ENCODE measurements at places on chromosomes 4 and X.

GRCh38 chr4:44668526-44668925 lies 9.7 kb upstream of the GUF1 start:
- no peak for DNase-seq

DNA sequence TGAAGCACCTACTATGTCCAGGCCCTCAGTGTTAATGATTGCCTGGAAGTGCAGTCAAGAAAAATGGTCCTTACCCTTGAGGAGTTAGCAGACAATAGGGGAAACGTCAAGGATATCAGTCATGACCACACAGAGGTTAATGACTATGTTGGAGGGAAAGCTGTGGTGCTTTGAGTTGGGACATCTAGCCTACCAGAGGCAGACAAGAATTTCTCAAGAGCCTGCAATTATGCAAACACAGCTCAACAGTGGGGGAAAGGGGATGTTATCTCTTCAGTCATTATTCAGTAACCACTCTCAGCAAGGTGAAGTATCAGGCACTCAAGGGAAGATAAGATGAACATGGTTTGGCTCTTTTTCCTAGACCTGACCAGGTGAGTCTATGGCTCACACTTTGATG lies 7.0 kb upstream of the FGFBP1 start:
- DNase-seq = no peak

GRCh38 chr4:138958519-138958918 lies 57.1 kb upstream of the NOCT start:
- no peak for DNase-seq

DNA sequence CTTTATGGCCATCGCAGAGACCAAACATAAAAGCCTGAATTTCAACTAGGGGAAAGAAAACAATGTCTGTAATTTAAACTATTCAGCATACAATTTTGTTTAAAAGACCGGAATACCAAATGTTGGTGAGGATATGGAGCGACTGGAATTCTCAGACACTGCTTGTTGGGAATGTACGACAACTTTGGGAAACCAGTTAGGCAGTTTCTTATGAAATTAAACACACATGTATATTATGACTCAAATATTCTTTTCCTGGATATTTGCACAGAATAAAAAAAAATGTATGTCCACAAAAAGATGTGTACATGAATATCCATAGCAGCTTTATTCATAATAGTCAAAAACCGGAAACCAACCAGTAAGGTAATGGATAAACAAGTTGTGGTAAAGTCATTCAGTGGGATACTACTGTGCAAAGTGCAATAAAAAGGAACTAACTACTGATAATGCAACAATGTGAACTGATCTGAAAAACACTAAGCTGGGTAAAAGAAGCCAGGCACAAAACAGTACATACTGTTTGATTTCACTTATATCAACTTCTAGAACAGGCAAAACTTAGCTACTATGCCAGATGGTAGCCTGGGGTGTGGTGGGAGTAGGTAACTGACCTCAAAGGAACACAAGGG lies 152.7 kb upstream of the FTHL17 start:
- no peak for DNase-seq

DNA sequence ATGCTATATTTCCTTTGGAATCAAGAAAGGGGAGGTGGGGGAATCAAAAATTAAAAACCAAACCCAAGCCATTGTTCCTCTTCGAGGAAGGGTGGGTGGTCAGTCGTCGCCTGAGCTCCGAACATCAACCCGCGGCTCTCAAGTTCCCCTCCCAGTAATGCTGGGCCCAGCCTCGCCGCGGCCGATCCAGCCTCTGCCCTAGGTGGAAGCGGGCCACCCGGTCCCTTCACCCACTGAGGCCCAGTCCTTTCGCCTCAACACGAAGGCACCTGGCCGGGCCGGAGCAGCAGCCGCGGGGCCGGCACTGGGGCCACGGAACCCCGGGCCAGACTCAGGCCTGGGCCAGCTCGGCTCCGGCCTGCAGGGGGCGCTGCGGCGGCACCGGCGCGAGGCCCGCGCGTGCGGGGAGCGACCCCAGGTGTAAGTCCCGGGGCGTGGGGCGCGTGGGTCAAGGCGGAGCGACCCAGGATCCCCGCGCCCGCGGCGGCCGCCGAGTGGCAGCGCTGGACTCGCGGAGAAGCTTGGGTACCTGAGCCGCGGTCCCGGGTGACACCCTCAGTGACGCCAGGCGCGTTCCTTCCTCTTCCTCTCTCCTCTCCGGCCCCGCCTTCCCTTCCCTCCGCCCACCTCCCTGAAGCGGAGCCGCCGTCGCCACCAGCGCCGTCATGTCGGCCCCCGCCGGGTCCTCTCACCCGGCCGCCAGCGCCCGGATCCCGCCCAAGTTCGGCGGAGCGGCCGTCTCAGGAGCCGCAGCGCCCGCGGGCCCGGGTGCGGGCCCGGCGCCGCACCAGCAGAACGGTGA lies at the start of gene SEC24B:
SEC24B (plus strand) TSS at position 611 of the 802 bp plus-strand sequence; CDS start at position 666, 55 bp downstream.
- DNase-seq = peak; percentile 27

DNA sequence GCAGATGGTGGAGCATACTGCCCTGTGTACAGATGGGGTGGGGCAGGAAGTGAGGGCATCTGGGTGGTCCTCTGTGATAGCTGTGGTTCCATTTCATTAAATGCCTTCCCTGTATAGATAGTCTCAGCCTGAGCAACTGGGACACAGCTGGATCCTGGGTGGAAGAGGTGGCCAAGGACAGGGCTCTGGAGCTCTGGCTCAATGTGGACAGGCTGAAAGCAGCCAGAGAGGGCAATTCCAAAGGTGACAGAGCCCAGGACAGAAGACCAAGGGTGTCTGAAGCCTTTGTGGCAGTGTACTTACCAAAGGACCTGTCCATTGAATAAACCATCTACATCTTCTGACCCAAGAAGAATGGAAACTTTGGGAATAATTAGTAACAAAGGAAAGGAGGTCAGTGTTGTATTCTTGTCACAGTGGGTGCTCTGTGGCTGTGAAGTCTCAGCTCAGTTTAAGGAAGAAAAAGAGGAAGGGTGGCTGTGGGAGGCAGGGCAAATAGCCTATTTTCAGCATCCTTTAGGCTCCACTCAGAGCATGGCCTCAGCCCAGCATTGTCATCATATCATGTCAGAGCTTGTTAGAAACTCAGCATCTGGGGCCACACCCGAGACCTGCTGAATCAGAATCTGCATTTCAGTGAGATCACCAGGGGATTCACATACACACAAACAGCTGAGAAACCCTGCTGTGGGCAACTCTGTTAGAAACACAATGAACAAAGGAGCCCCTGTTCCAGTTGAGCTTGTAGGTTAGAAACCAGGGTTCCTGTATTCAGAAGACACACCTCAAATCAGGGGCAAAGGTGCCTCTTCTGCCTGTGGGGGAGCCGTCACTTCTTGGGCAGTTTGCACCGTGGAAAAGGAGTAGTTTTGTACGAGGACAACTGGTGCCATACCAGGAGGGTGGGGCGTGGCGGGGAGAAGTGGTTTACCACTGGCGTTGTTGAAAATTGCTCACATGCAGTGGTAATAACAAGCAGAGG lies 168.6 kb downstream of the PTTG2 start:
- no peak for DNase-seq

GRCh38 chr4:8016527-8016926 lies 76.9 kb upstream of the AFAP1 start:
- no peak for DNase-seq

GRCh38 chr4:148103597-148104355 lies 338.4 kb downstream of the NR3C2 start:
- no peak for DNase-seq

DNA sequence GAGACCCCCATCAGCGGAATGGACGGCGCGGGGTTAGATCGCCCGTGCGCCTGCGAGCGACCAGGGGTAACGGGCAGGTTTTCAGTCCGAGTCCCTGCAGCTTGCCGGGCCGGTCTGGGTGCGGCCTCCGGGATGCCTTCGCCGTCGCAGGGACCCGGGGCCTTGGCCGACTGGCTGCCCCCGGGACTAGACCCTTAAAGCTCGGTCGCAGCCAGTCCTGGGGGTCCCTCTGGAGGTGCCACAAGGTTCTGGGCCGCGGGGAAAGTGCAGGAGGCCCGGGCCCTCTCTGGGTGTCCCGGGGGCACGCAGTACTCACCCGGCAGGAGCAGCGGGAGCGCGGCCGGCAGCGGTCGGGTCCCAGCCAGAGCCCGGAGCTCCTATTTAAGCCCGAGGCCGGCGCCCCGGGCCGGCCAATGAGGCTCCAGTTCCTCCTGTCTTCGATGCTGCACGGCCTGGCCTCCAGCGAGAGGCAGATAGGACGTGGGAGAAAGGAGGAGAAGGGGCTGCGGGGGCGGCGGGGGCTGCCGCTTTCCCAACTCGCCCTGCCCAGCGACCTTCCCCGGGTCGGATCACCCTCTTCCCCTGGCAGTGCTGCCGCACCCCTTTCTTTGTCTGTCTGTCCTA lies at the start of gene SPON2:
SPON2 (minus strand) TSS at position 356 of the 624 bp plus-strand sequence.
- no peak for DNase-seq

- no peak for DNase-seq
Observed at GRCh38 chr4:123421937-123422781, 25.6 kb downstream of the SPRY1 start.

DNA sequence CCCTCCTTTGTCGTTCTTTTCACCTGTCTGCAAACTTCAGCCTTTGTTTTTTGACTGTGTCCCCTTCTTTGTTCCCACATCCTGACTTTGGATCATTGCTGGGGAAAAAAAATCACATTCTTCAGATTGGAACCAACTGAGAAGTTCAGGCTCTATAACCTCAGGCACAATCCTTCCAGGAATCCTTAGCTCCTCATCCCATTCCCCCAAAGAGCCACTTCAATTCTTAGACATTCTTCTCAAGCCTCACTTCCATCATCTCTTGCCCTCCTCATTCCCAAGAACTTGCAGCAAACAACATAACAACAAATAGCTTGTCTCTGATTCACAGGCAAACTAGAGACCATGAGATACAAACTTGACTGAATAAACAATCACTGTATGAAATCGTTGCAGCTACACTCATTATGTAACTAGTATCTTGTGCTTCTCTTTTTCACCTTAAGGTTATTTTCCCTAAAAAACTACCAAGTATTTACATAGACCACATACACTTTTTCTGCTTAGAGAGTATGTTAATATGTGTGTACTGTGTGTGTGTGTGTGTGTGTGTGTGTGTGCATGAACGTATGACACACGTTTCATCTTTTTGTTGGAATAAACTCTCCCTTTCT lies 26.4 kb upstream of the PGM2 start:
- no peak for DNase-seq

DNA sequence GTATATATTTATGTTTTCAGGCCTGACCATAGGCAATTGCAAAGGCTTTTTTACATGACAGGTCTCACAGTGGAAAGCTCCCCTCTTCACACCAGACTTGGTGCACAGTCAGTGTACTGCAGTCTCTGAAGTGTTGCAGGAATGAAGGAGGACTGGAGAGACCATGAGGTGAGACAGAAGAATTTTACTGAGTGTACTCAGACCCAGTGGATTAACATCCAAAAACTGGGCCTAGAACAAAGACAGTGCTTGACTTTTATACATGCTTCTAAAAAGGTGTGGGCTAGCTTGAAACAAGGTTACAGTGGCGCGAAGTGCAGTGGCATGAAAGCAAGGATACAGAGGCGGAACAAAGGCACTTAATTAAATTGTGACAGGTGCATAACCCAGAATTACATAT lies 822.9 kb downstream of the RAPGEF2 start:
- DNase-seq = no peak

DNA sequence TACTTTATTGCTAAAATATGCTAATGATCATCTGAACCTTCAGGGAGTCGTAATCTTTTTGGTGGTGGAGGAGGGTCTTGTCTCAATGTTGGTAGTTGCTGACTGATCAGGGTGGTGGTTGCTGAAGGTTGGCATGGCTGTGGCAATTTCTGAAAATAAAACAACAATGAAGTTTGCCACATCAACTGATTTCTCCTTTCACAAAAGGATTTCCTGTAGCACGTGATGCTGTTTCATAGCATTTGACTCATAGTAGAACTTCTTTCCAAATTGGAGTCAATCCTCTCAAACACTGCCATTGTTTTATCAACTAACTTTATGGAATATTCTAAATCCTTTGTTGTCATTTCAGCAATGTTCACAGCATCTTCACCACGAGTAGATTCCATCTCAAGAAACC lies 19.3 kb downstream of the DDIT4L start:
- DNase-seq = no peak

- no peak for DNase-seq
Observed at GRCh38 chrX:63652086-63652765, 132.8 kb downstream of the ARHGEF9 start.

DNA sequence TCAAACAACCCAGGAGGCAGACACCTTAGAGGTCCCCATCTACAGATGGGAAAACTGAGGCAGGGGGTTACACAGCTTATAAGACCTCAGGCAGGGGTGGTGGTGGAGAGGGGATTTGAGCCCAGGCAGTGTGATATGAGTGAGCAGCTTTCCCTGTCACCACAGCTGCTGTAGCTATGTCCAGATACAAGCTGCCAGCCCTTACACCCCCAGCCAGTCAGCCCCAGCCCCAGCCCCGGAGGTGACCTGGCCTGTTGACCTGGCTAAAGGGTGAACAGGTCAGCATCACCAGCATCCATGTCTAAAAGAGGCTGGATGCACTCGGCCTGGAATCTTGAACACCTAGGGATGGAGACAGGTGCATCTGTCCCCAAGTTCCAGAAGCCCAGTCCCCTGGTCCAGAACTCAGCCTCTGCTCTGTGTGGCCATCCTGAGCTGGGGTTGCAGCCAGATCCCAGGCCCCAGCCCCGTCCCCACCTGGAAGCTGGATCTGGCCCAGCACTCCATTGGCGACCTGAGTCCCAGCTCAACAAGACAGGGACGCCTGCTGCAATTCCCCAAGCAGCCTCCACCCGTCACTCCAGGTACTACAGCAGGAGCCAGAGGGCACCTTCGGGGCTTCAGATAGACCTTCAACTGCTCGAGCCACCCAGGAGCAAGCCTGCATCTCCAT lies 89.5 kb downstream of the JAKMIP1 start:
- no peak for DNase-seq

DNA sequence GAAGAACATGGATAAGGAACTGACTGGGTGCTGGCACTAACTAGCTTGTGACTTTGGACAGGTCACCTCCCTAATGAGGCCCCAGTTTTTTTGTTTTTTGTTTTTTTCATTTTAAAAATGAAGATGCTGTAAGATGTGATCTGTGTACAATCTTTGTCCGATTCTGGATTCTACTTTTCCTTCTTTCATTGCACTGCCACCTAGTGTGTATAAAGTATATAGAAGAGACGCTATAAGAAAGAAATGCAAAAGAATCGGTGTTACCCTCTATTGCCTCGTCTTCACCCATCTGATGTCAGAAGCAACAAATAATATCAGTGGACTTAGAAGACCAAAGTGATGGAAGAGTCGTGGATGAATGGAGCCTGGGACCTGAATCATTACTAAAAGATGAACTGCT lies 58.6 kb upstream of the P2RY10 start:
- DNase-seq = no peak

- no peak for DNase-seq
Observed at GRCh38 chr4:140088323-140088967, 65.5 kb downstream of the MAML3 start.

GRCh38 chr4:61520681-61521160 lies 320.6 kb downstream of the ADGRL3 start:
- DNase-seq = no peak

DNA sequence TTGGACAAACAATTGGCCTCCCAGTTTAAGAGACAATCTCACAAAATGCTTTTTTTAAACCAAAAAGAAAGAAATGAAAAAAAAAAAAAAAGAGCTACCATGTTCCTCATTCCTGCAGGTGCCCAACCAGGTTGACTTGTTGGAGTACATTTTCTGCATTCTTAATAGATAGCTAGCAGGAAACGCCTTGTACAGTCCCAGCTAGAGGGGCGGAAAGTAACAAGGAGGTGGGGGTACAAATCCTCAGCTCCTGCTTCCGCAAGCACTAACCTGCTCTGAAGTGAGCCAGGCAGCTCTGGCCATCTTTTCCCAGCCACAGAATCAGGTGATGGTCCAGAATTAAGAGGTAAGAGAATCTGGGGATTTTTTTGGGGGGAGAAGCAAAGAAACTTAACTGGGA lies at the start of gene VGLL1:
VGLL1 (plus strand) TSS at position 265 of the 400 bp plus-strand sequence. CDS start 3,806 bp downstream, outside the sequence.
- no peak for DNase-seq

GRCh38 chr4:70601422-70602039 lies 9.5 kb downstream of the AMBN start:
- DNase-seq = peak; percentile 45

Measured in NCI-H1694 (cell line).